ENCODE measurements at places on chromosomes 2 and 18. TPM values are rescaled to one million over a fixed set of nuclear protein-coding genes. Genes with fewer than 3 reads are reported as not detected.

Gene AQP4
- polyA plus RNA-seq = not detected

Gene KCNS3
- 0.46 TPM for polyA plus RNA-seq

GRCh38 chr2:67824186-67824585 lies 238.6 kb downstream of the C1D start:
- DNase-seq = no peak

DNA sequence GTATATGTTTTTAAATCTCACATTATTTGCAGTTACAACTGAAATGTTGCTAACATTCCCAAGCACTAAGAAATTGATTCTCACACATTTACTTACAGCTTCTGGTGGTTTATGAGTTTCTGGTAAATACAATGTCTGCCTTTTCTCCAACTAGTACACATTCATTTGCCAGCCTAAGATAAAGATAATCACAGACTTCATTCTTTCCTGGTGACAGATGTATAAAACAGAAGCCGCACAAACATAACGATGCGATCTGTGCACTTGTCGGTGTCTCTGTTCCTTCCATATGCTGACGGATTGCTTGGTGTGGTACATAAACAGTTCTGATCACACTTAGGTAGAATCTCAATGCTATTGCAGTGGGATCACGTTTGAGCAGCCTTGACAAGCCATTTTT lies 100.4 kb upstream of the DDX18 start:
- no peak for DNase-seq

DNA sequence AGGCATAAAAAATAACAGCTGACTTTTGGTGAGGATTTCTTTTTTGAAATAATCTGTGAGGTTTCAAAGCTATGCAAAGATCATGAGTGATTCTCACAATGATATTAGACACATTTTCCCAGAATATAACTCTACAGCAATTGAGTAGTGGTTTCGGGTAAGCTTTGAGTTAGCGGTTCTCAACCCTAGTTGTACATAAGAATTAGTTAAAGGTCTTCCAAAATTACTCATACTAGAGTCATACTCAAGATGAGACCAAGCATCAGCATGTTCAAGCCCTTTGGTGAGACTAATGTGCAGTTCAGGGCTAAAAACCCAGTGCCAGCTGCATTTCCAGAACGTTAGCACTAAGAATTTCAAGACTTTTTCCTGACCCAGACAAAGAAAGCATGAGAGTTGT lies 31.1 kb downstream of the DSG4 start:
- DNase-seq = no peak
